Stimulated activated CD8-positive, alpha-beta memory T cell treated with anti-CD3 and anti-CD28 coated beads, Interleukin-4, amount 100 ng/mL, for 24 hours (primary cell): ENCODE measurements at places on chromosomes 16 and 17.

GRCh38 chr16:72926177-72927070 lies 121.5 kb downstream of the ZFHX3 start:
- no peak for DNase-seq

- no peak for DNase-seq
Measured at GRCh38 chr17:19371259-19372010, 6.9 kb upstream of the MAPK7 start.

DNA sequence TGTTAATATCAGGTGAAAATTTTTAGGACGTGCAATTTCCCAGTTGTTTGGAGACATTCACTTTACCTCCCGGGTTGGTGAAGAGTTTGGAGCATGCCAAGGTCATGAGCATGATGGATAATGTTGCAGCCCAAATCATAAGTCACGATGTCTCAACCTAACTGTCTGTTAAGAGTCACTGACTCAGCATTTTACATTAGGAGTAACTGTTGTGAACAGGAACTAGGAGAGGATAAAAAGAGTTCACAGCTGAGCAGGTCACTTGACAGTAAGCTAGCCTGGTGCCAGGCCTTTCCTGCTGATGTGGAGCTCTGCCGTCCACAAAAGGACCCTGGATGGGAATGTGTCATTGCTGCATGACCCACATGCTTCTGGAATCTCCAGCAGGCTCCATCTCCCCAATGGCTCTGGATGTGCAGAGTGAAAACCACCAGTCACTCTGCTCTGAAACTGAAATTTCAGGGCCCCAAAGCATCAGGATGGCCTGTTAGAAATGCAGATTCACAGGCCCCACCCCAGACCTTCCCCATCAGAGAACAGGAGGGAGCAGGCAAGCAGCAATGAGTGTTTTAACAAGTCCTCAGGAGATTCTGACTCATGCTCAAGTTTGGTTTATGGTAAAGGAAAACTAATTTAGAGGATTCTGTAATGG lies 371.6 kb upstream of the MAF start:
- DNase-seq = no peak

GRCh38 chr17:17989081-17989480 lies 16.4 kb downstream of the DRC3 start:
- DNase-seq = no peak

GRCh38 chr16:5412731-5413130 lies 315.1 kb upstream of the EEF2KMT start:
- no peak for DNase-seq

GRCh38 chr17:78062596-78062995 lies 66.0 kb downstream of the TMC6 start:
- DNase-seq = no peak

DNA sequence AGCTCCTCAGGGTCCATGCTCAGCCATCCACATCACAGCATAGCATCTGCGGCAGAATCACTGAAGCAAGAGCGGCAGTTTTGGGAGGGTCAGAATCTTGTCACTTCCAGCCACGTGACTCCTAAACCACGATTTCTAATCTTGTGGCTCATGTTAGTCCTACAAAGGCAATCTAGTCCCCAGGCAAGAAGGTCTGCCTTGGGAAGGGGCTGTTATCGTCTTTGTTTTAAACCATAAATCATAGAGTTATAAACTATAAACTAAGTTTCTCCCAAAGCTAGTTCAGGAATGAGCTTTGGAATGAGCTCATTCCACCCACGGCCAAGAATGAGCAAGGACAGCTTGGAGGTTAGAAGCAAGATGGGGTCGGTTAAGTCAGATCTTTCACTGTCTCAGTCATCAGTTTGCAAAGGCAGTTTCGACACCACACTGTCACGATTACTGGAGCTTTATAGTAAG lies 20.8 kb upstream of the DNAH17 start:
- no peak for DNase-seq

- no peak for DNase-seq
Measured at GRCh38 chr16:30927789-30928378, 4.5 kb downstream of the FBXL19 start.

- no peak for DNase-seq
Measured at GRCh38 chr16:57473176-57473840, 10.8 kb downstream of the POLR2C start.

DNA sequence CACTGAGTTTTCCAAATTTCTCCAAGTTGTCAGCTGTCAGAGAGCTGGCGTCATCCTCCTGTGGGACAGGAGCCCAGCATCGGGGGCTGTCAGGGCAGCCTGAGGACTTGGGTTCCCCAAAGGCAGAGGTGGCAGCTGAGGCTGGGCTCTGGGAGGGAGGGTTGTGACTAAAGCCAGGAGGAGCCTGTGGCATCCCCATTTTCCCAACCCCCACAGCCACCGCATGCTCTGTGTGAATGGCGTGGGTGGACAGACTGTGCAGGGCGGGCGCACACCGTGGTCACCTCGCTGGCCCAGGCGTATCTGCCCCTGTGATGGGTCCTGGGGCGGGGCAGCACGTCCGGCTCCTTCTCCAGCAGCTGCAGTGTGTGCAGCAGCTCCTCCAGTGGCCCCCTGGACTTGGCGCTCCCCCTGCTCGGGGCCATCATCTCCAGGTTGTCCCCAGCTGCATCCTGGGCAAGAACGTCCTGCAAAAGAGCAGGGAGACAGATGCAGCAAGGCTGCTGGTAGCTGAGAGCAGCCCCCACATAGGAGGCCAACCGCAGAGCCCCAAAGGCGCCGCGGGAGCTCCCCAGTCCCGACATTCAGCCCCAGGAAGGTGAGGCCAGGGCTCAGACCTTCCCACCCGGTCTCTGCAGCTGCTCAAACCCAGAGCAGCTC lies 24.8 kb downstream of the CEP131 start:
- DNase-seq = no peak

GRCh38 chr17:18362698-18363100 lies 651 bp downstream of the SHMT1 start:
- no peak for DNase-seq
